Hypothalamus (tissue), 51 donors: ENCODE measurements at places on chromosomes 12 and 14.

DNA sequence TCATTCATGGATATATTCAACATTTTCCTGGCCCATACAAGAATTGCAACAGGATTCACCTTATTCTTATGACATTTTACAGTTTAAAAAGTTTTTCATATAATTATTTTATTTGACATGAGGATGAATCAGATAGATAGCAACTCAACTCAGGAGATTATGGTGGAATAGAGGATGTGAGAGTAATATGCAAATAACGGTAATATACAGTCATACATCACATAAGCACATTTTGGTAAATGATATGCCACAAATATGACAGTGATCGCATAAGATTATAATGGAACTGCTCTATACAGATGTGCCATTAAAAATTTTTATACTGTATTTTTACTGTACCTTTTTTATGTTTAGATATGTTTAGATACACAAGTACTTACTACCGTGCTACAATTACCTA, 24.1 kb upstream of the CRADD start:
- DNase-seq = no peak

- DNase-seq = no peak
Observed at GRCh38 chr14:68668531-68668930, 124.3 kb downstream of the ZFP36L1 start.

DNA sequence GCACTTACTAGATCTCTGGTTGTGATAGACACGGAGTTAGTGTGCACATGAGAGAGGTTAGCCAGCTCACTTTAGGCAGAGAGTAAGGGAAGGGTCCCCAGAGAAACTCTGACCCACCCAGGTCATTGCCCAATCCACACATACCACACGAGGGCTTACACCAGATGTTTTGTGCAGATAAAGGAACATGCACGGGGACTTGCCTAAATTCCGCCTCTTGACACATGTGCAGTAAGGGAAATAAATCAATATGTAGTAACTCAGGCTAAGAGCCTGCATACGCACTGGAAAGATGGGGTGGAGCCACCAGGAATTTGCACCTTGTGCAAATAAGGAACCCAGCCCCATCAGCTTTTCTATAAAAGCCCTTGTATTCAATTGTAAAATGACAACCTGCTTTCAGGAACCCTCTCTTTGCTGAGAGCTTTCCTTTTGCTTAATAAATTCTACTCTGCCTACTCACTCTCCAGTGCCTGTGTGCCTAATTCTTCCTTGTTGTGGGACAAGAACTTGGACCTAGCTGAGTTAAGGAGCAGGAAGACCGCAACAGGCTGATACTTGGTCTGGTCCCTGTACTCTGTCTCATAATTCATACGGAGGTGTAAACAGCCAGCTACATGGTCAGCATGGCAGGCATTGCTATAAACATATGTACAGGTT, 120.2 kb downstream of the EMP1 start:
- DNase-seq = no peak

DNA sequence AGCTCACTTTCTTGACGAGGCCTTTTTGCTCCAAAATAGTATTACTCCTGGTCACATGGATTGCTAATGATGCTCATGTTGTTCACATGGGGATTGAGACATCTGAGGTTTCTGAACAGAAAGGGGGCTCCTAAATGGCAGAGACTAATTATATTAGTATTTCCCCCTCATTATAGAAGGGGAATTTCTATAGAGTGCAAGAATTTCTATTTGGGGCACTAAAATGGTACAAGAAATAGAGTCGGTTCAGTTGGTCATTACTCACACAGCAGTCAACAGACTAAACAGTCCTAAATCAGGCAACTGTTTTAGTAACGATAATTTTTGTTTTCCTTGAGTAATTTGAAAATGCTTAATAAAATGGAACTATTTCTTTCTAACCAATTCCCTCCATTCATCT, 108.9 kb downstream of the DACT1 start:
- DNase-seq = no peak

- DNase-seq = no peak
Observed at GRCh38 chr12:67137256-67137655, 131.9 kb upstream of the CAND1 start.

- no peak for DNase-seq
Observed at GRCh38 chr14:57199921-57200320, 68.8 kb downstream of the EXOC5 start.
